ENCODE measurements at places on chromosomes 3 and 15.

DNA sequence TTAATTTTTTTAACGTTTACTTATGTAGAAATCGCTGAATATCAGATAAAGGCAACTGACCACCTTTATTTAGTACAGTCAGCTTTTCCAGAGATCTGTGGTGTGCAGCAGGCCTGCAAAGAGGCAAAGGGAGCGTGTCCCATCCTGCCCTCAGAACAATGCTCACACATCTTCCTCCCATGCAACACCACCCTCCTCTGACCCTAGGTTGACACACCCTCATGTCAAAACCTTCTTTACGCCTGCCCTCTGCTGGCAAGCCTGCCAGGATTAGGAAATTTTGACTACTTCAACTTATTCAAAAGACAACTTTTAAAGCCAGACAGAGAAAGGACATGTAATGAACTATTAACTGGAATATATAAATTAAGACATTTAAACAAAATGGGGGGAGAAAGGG is 513.7 kb downstream of the FOXP1 start:
- DNase-seq: no peak

DNA sequence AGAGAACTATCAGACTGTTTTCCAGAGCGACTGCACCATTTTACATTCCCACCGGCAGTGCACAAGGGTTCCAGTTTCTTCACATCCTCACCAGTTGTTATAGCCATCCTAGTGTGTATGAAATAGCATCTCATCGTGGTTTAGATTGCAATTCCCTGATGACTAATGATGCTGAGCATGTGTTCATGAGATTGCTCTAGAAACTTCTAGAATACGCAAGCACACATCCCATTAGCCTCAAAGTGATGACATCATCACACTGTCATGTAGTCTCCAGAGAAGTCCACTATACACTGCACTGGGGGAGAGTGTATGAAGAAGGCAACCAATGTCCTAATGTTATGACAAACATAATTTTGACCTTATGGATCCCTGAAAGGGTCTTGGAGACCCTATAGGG is 30.1 kb downstream of the FBLN2 start:
- no peak for DNase-seq

DNA sequence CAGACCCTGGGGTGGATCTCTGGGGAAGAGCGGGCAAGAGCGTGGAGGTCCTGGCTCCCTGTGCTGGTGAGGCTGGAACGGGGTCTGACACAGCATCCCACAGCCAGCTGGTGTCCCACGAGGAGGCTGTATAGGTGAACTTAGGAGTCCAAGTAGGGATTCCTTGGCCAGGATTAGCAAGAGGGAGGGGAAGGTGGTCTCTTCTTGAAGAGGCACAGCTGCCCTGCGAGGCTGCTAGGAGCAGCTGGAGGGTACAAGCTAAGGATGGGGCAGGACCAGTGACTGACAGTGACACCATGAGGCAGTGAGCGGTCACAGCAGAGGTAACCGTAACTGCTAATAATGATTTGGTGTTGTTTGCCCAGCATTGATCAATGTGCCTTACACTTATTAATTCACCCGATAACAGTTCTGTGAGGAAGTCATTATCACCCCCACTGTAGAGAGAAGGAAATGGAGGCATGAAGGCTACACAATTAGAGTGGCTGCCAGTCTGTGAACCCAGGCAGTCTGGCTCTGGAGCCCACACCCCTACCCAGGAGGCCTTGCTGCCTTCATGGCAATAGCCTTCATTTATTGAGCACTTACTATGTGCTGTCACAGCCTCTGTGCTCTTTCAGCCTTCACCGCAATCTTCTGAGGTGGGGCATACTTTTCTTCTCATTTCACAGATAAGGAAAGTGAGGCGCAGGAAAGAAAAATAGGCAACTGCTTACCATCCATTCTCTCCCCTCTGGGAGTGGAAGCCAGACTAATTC is 59.4 kb downstream of the TMEM44 start:
- peak; percentile 33 for DNase-seq

DNA sequence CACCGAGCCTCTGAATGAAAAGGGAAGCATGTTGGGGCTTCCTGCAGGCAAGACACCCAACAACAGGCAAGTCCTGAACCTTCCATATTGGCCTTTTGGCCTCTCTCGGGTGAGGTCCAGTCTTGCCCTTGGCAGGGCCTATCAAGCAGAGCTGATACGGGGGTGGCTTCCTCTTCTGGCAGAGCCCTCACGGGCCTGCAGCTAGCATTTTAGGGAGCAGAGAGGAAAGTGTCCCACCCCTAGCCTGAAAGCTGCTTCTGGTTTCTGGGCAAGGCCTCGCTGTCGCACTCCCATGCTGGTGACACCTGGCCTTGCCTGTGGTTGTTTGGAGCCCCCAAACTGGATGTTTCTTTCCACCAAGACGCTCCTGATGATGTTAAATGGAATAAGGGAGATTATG is 31.8 kb upstream of the CTSH start:
- DNase-seq: no peak

DNA sequence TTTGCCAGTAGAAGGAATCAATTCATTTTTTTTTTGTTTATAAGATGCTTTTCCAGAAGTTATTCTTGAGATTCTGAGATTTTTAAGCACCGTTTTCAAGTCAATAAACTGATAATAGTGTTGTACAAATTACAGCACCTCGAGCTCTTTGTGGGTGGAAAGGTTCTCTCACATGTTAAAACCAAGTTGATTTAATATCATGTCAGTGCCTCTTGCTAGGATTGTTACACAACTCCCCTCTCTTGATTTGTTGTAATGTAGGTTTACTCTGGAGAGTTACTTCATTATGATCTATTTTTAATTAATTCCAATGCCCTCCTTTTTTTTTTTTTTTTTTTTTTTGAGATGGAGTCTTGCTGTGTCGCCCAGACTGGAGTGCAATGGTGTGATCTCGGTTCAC is 25.8 kb upstream of the UBXN7 start:
- DNase-seq: no peak

DNA sequence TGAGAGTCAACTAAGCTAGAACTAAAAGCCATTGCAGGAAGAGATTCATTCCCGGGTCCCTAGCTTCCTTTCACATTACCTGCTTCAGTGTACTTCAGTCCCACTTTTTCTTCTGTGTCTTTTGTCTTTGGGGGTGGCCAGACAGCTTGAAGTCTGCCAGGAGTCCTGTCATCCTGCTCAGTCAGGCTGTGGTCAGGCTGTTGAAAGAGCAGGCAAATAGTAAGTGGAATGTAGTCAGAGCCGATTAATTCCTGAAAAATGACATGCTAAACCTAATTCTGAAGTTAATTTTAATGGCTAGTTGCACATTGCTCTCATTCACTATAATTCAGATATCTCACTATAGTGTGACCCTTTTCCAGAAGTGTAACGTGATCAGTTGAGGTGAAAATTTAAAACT is 129.6 kb downstream of the FMN1 start:
- DNase-seq: no peak
